CD14-positive monocyte (primary cell): ENCODE measurements at places on chromosomes 2 and 18. TPM values are rescaled to one million over a fixed set of nuclear protein-coding genes. Genes with fewer than 3 reads are reported as not detected.

DNA sequence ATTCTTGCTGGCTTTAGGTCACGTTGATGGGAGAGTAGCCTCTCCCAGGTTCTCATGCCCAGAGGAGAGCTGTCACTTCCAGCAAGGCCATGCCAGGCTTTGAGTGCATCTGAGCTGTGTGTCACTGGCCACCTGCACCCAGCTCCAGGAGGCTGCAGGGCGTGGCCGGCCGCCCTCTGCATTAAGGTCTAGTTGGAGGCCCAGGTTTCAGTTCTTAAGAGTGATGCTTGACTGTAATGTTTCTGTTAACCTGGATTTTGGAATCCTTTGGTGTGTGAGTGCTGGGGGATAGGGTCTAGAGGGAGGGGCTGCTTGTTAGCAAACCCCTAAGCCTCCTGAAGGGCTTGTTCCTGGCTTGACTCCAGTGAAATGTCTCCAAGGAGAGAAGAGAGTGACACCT lies 140.1 kb downstream of the ACOXL start:
- no peak for DNase-seq

DNA sequence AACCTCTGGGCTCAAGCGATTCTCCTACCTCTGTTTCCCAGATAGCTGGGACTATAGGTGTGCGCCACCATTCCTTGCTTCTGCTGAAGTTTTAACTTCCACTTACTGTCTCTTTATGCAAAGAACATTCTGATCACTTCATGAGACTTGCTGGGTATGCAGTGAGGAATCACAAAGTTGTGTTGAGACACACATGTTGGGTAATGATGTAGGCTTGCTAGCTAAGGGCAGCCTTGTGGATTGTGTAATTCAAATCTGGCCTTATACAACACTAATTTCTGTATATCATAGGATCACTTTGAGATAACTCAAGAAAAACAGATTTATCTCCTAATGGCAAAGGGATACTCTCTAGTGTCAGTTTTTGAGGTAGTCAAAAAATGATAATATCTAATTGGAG lies 24.2 kb downstream of the XRCC5 start:
- no peak for DNase-seq

DNA sequence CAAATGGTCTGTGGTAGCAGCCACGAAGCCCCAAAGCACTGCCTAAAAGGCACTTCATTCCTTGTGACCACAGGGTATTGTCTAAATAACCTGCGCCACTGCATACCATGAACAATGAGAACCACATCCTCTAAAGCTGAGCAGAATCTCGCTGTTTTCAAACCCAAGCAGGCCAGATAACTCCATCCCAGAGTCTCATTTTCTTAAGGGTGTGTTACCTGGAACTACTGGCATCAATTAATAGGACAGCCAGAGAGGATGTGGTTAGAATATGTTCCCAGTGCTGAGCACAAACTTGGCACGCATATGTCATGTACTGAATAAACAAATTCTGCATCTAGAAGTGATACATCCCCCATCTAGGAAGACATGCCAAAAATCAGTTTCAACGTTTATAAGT lies 13.0 kb downstream of the VPS4B start:
- DNase-seq: no peak

DNA sequence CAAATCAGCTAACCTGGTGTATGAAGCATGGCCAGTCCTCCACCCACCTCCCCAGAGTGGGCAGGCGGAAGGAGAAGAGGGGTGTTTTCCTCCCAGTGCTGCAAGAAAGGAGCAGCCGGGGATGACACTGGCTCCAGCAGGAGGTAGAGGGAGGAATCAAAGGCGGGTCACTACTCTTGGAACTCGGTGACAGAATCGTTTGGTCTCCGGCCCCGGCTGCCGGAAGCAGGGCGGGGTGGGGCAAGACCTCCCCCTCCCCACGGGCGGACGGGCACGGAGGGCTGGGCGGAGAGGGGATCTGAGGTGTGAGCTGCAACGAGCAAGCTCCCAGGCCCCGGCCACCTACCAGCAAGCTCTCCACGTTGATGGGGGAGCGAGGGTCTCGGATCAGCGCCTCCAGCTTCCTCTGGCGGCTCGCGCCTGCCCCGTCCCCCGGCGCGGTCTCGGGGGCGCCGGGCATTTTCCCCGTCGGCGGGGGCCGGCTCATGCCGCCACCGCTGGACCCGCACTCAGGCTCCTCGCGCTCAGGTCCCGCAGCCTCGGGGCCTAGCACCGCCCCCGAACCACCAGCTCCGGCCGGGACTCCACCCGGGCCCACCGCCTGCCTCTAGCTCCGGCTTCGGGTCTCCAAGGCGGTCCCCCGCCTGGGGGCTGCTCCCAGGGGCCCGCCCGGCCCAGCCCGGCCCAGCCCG lies 640 bp downstream of the ROCK2 start:
- DNase-seq: peak; percentile 22

- DNase-seq: no peak
Measured at GRCh38 chr2:8216397-8216796, 465.5 kb upstream of the ID2 start.

GRCh38 chr2:23436346-23437098 lies 51.5 kb downstream of the KLHL29 start:
- DNase-seq: no peak

DNA sequence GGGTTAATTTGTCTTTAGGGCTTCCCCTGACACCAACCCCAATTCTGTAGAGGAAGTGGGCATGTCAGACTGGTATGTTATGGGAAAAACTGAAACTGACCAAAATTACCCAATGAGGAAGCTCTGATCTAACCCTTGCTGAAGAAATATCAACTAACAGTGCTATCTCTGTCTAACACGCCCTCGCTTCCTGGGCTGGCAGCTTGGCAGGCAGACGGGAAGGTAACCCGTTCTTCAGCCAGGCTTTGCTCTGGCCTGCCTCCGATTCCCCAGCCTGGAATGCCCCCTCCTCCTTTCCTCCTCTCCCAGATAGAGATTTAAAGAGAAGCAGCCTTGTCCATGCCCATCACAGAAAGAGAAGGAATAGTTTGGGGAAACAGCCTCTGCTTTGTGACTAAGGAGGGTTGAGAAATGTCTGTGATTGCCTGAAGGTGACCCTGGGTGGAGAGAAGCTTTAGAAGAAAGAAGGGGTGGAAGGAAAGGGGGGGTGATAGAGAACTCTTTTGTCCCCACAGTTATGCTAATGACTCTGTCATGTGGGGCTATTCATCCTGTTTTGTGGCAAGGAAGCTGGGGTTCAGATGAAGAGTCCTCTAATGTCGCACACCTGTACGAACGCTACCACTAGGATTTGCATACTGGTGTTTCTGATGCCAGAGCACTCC lies 15.4 kb downstream of the HK2 start:
- DNase-seq: peak; percentile 95

DNA sequence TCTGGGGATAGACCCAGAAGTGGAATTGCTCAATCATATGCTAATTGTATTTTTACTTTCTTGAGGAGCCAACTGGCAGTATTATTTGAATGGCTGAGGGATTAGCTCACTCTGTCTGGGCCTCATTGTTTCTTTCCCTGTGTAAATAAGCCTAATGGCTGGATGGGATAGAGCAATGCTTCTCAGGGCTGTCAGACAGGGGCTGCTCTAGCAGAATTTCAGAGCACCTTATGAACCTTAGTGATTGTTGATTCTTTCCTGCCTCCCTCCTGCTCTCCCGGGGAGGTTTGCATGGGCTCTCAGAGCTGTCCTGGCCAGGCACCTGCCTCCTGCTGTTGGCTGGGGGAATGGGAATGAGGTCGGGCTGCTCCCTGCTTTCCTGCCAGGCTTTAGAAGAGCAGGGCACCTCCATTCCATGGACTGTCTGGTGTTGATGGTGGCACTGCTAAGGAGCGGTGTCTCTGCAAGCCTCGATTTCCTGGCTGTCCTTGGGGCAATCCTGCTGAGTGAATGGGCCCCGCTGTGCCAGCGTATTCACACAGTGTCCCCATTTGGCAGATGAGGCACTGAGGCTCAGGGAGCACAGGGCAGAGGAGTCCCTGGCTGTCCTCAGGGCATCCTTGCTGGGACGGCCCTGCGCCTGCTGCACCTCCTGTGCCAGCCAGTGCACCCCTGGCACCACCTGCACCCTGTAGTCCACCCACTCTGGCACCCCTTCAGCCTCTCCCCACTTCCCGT lies 468.2 kb upstream of the HS6ST1 start:
- DNase-seq: no peak

DNA sequence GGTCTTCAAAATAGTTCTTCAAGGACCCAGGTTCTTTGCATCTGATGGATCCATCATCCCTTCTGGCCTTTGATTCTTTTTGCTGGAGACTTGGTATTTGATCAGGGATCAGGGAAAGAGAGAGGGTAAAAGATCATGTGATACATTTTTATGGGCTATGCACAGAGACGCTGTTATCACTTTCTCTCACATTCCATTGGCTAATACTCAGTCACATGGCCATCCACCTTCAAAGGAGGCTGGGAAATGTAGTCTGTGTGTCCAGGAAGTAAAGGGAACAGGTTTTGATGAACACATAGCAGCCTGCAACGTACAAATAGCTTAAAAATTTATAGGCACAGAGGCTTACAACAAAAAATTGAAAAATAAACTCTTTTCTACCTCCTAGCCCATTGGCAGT lies 629.6 kb upstream of the FANCL start:
- no peak for DNase-seq

DNA sequence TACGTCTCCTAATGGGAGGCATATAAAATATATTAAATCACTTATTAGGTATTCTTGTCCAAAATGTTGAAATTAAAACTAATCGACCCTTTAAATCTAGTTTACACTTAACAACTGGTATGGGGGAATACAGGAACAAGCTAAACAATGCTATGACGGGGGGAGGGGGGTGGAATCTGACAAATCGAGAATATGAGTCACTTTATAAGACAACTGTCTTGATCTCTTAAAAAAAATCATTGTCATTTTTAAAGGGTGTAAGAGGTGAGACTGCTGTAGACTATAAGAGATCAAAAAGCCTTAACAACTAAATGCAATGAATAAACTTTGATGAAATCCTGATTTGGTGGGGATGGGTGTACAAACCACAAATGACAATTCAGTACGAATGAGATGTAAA lies 6.0 kb downstream of the MAP3K2 start:
- DNase-seq: no peak

DNA sequence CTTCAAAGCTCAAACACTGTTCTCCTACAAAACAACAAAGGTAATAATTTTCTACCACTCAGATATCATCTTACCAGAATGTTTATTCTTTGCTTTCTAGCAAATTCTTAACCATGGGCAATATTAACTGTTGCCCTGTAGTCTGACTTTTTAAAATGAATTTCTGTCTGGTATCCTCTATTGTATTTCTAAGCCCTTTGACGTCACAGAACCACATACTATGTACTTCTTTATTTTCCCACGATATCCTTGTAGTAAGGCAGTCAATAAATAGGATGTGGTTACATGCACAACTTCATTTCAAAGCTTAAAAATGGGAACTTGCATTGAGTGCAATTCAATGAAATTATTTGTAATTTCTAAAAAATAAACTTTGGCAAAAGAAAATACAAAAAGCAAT lies 58.7 kb downstream of the THADA start:
- peak; percentile 92 for DNase-seq

DNA sequence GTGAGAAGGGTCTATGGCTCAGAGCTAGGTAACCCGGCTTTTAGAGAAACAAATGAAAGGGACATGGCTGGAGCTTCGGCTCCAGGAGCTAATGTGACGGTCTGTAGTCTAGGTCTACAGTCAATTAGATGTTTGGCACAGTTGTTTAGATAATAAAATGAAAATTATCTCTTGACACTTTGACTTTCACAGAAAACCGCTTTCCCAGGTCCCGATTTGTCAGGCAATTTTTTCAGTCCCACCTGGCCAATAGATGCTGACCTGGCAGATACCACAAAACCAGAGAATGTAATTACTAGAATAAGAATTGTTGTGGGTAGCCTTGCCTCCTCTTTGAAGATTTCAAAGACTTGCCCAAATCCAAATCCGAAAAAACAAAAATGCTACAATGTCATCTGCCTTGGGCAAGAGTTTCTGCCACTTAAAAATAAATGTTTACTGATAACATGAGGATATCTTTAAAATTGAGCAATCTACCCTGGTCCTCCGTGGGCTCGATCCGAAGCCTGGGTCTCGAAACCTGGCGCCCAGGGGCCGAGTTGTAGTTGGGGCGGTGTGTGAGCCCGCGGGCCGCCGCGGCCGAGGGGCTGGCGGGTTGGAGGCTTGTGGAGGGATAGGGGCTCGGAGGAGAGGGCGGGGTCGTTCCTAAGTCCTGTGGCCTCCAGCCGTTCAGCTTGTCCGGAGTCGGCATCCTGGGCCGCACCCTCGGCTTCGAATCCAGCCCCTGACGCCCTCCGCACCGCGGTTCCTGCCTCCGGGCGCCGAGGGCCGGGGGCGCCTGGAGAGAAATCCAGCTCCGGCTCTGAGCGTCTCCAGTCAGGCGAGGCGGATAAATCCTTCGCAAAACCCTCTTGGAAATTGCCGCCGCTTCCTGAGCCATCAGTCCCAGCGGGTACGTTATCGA lies 2.3 kb downstream of the EMX1 start:
- no peak for DNase-seq

DNA sequence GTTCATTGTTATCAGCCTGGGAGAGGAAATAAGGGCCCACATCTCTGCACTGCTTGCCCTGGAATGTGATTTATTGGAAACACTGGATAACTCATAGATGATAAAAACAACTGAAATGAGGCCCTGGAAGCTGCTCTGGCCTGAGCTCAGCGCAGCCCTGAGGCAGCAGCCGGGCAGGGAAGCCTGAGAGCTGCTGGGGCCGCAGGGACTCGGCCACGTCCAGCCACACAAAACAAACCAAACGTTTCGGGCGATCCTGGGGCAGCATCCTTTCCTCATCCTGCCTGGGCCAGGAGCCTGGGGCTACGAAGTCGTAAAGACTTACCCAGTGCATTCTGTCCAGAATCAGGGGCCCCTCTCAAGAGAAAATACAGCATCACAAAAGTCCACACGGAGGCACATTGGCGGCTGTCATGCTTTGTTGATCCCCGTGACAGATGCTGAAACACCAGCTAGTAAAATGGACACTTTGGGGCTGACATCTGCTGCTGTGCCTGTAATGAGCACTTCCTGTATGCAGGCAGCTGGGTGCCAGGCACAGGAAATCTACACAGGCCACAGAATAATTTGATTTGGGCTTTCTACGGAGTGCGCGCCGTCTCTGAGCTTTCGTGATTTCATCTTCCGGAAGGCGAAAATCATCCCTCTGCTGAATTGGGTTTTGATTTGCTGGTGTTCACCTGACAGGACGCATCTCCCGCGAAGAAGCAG lies 250.6 kb downstream of the EIPR1 start:
- DNase-seq: no peak

GRCh38 chr18:5890331-5891183 lies 4.8 kb downstream of the TMEM200C start:
- DNase-seq: no peak

GRCh38 chr2:120606931-120607330 lies 128.7 kb upstream of the GLI2 start:
- no peak for DNase-seq

DNA sequence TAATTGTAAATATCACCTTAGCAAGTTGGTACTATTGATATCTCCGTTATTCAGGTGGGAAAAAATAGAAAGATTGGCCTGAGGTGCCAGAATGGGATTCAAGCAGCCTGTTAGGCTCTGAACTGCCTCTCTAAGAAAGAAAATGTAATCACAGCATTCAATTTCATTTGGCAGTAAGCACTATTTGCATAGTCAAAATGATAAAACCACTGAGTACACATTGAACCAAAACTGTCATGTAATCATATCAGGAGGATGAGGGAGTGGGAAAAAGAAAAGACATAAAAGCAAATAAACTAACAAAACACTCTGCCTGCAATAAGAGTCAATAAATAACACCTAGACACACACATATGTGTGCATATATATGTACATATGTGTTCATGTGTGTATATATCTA lies 103.9 kb upstream of the TACR1 start:
- DNase-seq: no peak

- no peak for DNase-seq
Measured at GRCh38 chr2:54635554-54636152, 87.8 kb upstream of the EML6 start.

TDRD15 gene
- not detected for polyA plus RNA-seq

CYB5A gene
- polyA plus RNA-seq: 27.6 TPM

NIFK gene
- polyA plus RNA-seq: 30.6 TPM

C2orf15 gene
- polyA plus RNA-seq: 0.09 TPM in 2 replicates

PXDN gene
- not detected for polyA plus RNA-seq
